Esophagus mucosa (tissue), 1 donor: ENCODE measurements at places on chromosomes 3 and 15. TPM values are rescaled to one million over a fixed set of nuclear protein-coding genes. Genes with fewer than 3 reads are reported as not detected.
A peak's percentile ranks its signal among the peaks of the same experiment; 100 is the strongest.

FRG2C gene
- total RNA-seq = not detected

CCDC33 gene
- 0.32 TPM for total RNA-seq

LRRC31 gene
- not detected for total RNA-seq

STRA6 gene
- 1.5 TPM for total RNA-seq

CPLX3 gene
- total RNA-seq = not detected

DNA sequence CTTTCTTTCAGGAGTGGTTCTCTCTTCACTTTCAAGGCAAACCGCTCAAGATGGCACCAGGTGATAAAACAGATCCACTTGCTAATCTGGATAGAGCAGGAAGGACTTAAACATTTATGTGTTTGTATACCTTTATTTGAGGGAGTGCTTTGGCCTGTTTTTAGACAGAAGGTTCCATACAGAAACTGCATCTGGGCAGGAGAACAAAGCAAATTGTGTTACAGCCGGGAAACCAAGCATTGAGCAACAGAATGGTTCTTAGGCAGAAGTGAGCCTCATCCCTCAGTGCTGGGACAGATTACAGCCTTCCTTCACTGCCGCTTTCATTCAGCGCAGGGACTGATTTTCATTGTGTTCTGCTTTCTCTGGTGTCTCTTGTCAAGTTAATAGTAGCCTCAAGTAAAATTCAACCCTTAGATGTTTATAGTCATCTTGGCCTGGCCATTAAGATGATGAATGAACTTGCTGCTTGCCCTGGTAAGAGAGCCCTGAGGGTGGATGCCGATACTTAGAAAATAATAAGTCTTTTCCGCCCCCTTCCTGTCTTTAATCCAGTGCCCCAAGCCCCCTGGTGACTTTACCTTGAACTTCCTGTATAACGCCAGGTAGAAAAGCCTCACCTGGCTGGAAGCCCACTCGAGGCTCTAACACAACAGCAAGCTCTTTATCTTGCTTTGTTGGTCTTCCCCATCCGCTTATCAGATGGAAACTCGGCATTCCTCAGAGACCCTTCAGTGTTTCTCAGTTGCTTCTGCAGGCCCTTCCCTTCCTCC, 168.0 kb upstream of the CTDSPL start:
- no peak for ATAC-seq

GRCh38 chr3:157087780-157088600, 72.0 kb downstream of the CCNL1 start:
- ATAC-seq = no peak

PRICKLE2 gene
- total RNA-seq = 6.0 TPM

PAK6 gene
- total RNA-seq = 25.3 TPM

GRCh38 chr3:195820901-195821300, 9.2 kb upstream of the MUC4 start:
- ATAC-seq = peak; percentile 6

DNA sequence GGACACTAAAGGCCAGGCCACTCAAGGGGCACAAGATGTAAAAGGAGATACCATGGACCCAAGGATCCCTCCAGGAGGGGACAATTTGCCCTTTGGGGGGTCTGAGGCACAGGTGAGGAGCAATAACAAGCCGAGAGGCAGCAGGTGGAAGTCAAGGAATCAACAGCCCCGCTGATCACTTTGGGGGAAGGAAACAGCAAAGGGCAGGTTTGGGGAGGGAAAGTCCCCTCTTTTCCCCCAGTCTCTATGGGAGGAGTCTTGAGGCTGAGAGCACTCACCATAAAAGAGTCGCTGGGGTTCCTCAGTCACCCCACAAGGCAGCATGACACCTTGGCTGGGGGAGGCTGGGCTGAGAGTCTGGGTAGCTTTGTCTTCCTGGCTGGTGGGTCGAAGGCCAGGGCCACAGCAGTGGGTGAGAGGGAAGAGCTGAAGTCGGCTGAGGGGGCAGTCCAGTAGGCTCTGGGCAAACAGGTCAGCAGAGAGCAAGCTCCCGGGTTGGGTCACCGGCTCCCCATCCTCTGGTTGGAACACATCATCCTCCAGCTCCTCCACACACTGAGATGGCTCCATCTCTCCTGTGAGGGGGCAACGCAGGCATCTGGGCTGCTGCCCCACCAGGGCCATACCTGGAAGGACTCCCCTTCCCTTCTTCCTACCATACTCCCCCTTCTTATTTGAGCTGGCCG, 3.0 kb downstream of the BMF start:
- no peak for ATAC-seq

- ATAC-seq = no peak
These were observed 608.3 kb downstream of the NTRK3 start for GRCh38 chr15:87648278-87648677.

GPR62 gene
- total RNA-seq = not detected
